ENCODE measurements at places on chromosomes 11 and 22.
A peak's percentile ranks its signal among the peaks of the same experiment; 100 is the strongest.

GRCh38 chr11:102527684-102528083, 2.9 kb downstream of the MMP7 start:
- DNase-seq = no peak

GRCh38 chr11:3154001-3154599, 11.0 kb downstream of the OSBPL5 start:
- DNase-seq = peak; percentile 18

DNA sequence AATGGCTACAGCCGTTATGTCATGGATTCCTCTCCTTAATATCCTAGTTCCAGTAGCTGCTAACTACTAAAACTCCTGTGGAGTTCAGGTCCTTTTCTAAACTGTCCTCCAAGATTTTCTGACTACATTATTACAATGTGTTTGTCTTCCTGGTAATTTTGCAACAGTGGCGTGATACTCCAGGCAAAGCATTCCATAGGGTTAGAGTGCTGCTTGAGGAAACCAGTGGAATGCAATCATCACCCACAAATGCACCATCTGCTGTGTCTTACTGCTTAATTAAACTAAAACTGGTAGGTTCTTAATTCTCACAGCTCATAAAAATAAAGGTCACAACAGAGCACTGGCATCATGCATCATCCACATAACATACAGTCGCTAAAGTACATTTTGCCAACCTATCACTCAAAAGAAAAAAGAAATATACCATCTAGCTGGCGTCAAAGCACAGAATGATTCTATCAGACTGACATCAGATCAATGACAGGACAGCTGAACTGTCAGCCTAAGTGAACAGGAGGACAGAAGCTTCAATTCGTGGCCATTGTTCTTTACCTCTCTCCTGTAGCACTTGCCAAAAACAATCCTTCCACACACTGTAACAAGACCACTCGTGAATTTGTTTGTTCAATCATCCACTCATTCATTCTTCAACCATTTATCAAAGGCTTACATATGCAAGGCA, 182.5 kb downstream of the CADM1 start:
- no peak for DNase-seq

- DNase-seq = no peak
Observed at GRCh38 chr11:42913731-42914130, 398.1 kb upstream of the API5 start.

GRCh38 chr11:84594602-84595001, 1032.5 kb downstream of the DLG2 start:
- no peak for DNase-seq

- DNase-seq = no peak
Observed at GRCh38 chr22:29914165-29914564, 31.2 kb downstream of the MTMR3 start.

DNA sequence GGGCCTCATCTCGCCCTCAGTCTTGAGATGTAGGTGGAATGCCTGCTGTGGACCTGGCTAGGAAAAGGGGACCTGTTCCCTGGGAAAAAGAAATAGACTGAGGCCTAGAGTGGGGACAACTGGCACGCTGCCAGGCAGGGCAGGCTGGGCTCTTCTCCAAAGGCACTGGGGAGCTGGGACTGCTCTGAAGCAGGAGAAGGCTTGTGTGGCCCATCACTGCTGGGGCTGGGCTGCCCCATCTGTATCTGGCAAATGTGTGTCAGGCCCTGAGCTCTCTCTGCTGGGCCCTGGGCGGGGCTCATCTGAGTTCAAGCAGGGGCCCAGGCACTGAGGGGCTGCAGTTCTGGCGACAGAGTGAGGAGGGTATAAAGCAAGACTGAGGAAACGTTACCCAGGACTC, 32.9 kb downstream of the ARVCF start:
- no peak for DNase-seq

- peak; percentile 63 for DNase-seq
Observed at GRCh38 chr11:63490551-63491239, at the start of gene PLAAT5. TSS of gene PLAAT5 (minus strand) at chr11:63491167. CDS start at chr11:63491034, 133 bp downstream.

- DNase-seq = no peak
Observed at GRCh38 chr11:60633645-60634044, 65.8 kb upstream of the MS4A8 start.

GRCh38 chr11:68338051-68338780, 25.8 kb downstream of the LRP5 start:
- peak; percentile 65 for DNase-seq

GRCh38 chr11:11935536-11935935, 72.9 kb downstream of the DKK3 start:
- no peak for DNase-seq

GRCh38 chr11:78085972-78086371, 6.3 kb upstream of the NDUFC2 start:
- no peak for DNase-seq

- DNase-seq = peak; percentile 7
Observed at GRCh38 chr11:2808850-2809846, 76.4 kb downstream of the CDKN1C start.

- DNase-seq = no peak
Observed at GRCh38 chr11:61549662-61550568, 31.0 kb downstream of the SYT7 start.

GRCh38 chr22:39254789-39255298, 10.1 kb upstream of the PDGFB start:
- peak; percentile 64 for DNase-seq
